Pons (tissue), 1 donor: ENCODE measurements at places on chromosomes 3 and 15.

DNA sequence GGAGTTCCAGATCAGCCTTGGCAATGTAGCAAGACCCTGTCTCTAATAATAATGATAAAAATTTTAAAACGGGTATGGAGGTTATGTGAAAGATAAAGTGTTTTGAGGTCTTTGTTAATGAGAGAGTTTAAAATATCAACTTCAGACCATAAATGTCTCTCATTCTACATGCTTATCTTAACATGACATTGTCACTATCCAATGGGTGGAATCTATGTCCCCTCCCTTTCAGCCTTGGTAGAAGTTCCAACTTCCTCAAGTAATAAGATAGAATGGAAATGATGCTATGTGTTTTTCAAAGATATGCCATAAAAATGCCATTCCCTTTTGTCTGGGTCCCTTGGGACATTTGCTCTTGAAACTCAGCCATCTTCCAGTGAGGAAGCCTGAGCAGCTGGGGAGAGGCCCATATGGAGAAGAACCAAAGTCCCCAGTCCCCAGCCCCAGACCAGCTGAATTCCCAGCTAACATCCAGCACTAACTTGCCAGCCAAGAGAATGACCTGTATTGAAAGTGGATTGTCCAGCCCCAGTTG is 17.0 kb downstream of the RPSA start:
- no peak for DNase-seq

GRCh38 chr3:160368804-160369203 is 30.2 kb downstream of the IFT80 start:
- no peak for DNase-seq

DNA sequence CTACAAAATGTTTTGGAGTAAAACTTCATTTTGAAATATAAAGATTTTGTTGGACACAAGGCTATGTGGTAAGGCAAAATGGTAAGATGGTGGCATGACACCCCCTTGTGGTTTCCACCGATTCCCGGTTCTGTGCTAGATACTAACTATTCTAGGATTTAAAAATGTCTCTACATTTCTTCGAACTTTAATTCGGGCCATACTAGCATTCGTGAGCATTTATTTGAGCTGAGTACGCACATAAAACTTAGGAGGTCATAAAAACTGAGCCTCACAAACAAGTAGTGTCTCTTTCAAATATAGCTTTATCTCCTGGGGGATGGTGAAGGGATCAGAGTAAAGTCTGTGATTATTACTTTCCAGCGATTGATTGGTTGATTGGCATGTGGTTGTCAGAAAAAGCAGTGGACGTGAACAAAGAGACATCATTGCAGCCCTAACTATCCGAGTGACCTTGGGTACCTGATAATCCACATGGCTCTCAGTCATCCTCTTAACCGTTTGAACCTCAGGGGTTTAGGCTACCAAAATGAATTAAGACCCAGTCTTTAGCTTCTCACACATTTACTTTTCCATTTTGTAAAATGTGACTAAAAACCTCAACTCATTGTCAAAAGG is 1.1 kb upstream of the ZNF639 start:
- peak; percentile 61 for DNase-seq

- DNase-seq: no peak
Observed at GRCh38 chr3:98972155-98972554, 70.7 kb upstream of the DCBLD2 start.

DNA sequence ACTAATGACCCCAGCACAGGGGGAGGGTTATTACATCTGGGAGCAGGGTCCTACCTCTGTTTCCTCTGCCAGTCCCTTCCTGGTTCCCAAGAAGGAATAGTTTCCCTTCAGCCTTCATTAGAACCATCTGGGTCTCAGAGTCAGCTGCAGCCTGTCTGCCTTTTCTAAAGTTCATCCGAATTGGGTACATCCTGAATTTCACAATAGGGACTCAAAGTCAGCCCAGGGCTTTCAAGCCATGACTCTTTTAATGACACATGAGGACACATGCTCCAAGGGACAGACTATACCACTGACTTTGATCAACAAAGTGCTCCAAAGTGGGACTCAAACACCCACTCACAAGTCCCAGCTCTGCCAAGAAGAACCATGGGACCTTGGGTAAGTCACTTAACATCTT is 12.7 kb upstream of the CRABP1 start:
- no peak for DNase-seq

DNA sequence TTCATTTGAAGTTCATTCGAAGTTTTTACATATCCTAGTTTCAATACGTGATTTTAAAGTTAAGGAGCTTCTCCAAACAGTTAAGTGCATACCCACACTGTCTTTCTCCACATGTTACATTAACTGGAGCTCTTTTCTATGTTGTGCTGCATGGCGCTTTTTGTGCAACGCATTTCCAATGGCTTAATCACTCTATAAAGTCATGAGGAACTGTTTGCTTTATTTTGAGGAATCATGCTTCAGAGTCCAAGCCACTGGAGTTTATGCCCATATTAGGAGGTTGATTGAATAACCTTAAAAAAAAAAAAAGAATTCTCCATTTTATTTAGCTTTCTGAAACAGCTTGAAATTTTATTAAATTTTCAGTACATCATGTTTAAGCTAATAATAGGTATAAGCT is 109.4 kb upstream of the MBNL1 start:
- no peak for DNase-seq

- no peak for DNase-seq
Observed at GRCh38 chr15:48573780-48574179, 71.7 kb downstream of the FBN1 start.

GRCh38 chr3:112802338-112802737 is 44.3 kb downstream of the CD200R1L start:
- no peak for DNase-seq

GRCh38 chr15:101173233-101174119 is 78.4 kb downstream of the CHSY1 start:
- DNase-seq: no peak

GRCh38 chr3:170868577-170869238 is 1.3 kb downstream of the RPL22L1 start:
- DNase-seq: no peak

DNA sequence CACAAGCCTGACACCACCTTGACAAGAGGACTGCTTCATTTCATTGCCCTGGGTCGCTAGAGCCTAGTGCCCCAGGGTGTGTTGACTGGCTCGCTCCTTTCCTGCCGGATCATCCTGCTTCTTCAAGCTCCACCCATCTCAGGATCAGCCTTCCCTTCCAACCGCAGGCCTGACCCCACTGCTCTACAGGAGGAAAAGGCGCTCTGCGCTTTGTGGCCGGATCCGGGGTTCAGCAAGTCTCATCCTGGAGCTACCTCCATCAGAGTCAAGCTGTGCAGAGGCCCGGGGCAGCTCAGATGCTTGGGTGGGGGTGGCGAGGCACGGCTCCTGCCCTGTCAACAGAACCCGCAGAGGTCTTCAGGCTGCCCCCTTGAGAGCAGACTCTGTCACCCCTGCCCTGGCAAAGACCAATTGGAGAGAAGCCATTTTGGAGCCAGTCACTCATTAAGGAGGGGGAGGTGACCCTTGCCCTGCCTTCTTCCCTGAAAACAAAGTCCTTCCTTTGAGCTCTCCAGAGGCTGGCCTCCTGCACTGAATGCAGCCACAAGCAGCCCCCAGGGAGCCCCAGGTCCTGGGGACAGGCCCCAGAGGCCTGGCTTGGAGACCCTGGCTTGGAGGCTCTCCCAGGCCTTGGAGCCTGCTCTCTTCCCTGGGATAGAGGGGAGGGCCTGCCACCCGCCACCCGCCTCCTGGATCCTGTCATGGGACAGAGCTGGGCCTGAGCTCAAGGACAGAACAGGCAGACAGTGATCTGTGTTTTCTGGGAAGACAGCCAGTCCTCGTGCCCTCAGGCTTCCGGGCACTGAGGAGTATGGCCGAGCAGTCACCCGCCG is 80.3 kb downstream of the CPN2 start:
- peak; percentile 97 for DNase-seq

- no peak for DNase-seq
Observed at GRCh38 chr3:184180165-184180564, 5.5 kb downstream of the AP2M1 start.

DNA sequence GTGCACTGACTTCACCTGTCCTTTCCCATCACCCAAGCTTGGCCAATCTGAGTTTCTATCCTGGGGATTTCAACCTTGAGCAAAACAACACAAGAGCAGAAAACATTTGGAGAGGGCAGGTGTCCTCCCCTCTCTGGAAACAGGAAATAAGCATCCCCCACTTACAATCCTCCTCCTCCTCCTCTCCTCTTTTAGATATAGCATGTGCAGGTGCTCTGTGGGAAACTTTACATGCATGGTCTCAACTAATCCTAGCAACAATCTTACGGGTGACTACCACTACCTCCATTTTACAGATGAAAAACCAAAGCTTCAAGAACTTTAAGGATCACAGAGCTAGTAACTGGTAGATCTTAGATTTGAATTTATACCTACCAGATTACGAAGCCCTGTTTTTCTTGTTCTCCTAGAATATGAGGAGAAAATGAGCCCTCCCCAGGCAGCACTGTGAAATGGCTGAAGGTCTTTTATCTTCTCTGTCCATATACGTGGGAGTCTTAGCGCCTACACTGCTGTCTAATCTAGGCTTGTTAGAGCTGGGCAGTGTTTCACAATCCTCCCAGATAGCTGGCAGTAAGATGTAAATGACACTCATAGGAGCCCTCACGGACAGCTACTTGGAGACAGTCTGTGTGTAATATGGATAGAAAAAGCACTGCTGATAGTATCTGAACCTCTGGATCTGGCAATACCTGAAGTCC is 301.2 kb upstream of the PROK2 start:
- no peak for DNase-seq

DNA sequence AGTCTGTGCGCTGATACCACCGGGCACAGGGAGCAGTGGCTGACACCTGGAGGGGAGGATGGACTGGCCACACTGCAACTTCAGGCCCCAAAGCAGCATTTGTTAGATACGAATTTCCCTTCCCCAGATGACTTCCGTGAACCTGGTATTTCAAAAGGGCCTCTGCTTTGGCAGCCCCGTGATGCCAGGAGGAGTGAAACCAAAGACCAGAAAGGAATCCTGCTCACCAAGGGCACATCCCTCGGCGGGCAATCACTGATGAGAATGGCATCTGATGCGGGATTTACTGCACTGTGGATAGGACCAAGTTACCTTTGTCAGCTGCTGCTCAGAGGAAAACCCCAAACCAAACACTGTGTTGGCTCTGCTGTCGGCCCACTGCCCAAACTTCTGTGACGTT is 65.5 kb downstream of the WHAMM start:
- no peak for DNase-seq

DNA sequence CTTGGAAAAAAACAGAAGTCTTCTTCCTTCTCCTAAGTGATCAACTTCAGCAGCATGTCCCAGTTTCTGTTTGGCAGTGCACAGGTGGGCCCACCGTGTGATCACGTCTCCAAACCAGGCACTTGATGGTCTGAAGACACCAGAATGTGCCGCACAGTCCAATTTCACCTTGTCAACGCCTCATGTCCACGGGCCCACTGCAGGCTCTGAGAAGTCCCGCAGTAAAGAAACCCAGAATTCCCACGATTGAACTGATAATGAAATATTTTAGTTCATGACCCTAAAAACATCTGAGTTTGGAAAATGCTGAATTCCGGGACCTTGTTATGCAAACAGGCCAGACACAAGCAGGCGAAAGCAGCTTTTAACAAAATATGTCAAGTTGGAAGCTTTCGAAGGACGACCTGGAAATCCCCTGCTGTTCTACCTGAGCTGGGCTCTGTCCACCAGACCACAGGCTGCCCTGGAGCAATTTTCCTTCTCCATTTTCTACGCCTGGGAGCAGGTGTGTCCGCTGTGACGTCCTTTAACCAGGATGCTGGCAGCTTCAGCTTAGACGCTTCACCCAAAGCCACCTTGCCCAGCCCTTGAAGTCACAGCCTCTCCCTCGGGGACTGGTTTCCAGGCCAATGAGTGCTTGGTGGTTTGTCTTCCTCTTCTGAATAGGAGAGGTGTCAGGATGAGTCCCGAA is 167.8 kb upstream of the IQSEC1 start:
- DNase-seq: no peak

DNA sequence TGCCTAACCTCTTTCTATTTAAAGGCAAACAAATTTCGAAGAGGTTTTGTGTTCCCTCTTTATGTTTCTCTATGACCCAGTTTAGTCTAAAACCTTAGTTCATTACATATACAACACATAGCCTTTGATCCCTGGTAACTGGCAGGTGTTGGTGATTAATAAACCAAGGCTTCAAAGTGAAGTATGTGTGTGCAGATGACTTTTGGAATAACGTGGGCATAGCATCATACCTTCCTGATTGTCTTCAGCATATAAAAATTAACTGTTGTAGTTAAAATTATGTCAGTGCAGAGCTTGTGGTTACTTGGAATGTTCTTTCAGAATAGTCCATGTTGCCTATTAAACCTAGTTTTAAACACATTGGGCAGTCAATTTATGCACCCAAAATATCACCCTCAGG is 608.3 kb downstream of the ROBO2 start:
- DNase-seq: no peak

DNA sequence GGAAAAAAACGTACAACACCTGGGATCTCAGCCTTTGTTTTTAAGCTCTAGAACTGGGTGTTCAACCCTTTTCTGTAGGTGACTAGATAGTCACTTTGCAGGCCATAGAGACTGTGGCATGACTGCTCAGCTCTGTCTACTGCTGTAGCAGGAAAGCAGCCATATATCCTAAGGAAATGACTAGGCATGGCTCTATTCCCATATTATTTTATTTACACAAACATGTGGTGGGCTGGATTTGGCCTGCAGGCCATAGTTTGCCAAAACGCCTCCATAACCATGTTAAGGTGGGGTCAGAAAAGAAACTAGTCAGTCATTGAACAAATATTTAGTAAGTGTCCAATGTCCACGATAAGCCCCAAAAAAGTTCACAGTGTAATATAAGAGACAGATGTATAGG is 452.5 kb downstream of the MCTP2 start:
- no peak for DNase-seq

- no peak for DNase-seq
Observed at GRCh38 chr3:29263476-29263875, 17.4 kb upstream of the RBMS3 start.

DNA sequence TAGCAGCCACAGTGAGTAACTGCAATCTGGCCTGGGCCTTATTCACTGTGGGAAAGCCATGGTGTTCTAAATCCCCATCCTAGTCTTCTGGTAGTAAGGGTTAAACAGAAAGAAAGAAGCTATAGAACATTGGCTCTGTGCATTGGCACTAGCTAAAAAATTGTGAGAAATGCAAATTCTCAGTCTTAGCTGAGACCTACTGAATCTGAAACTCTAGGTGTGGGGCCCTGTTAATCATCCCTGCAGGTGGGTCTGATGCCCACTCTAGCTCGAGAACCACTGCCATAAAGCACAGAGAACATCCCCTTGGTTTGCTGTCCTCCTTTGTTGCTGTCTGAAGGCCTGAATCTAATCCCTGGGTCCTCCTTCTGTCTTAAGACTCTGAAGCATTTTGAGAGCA is 59.3 kb downstream of the MEIS2 start:
- DNase-seq: no peak

GRCh38 chr15:81061490-81062253 is 60.9 kb downstream of the TLNRD1 start:
- no peak for DNase-seq
